IMR-90 (cell line): ENCODE measurements at places on chromosomes 3 and 15. TPM values are rescaled to one million over a fixed set of nuclear protein-coding genes. Genes with fewer than 3 reads are reported as not detected.
A peak's percentile ranks its signal among the peaks of the same experiment; 100 is the strongest.

DNA sequence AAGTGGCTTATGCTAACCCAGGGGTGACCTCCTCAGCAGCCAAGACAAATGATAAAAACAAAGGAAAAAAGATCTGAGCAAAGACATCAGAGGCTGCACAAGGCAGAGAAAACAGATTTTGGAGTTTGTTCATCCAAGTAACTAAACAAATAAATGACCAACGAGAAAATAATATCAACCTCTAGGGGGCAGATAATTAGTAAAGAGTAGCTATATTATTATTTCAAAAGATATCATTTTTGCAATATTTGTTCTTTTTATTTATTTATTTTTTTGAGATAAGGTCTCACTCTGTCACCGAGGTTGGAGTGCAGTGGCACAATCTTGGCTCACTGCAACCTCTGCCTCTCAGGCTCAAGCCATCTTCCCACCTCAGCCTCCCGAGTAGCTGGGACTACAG, 101.8 kb downstream of the PCCB start:
- no peak for DNase-seq

GRCh38 chr3:125055331-125055912, 375 bp downstream of the HEG1 start:
- peak; percentile 20 for DNase-seq

DNA sequence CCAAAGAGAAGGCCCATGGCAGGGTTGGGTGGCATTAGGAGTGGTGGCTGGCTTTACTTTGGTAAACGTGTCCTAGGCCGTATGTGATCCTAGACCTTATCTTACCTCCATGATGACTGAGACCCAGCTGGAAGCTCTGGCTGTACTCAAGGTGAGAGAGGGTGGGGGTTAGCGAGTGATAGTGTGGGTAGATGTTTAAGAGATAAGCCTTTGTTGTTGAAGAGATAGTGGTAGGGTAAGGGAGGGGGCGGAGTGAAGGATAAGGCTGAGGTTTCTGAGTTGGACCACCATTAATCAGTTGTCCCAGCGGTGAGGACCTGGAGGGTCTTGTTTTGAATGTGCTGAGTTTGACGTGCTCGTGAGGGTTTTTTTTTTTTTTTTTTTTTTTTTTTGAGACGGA, 61.5 kb upstream of the ULK4 start:
- no peak for DNase-seq

DNA sequence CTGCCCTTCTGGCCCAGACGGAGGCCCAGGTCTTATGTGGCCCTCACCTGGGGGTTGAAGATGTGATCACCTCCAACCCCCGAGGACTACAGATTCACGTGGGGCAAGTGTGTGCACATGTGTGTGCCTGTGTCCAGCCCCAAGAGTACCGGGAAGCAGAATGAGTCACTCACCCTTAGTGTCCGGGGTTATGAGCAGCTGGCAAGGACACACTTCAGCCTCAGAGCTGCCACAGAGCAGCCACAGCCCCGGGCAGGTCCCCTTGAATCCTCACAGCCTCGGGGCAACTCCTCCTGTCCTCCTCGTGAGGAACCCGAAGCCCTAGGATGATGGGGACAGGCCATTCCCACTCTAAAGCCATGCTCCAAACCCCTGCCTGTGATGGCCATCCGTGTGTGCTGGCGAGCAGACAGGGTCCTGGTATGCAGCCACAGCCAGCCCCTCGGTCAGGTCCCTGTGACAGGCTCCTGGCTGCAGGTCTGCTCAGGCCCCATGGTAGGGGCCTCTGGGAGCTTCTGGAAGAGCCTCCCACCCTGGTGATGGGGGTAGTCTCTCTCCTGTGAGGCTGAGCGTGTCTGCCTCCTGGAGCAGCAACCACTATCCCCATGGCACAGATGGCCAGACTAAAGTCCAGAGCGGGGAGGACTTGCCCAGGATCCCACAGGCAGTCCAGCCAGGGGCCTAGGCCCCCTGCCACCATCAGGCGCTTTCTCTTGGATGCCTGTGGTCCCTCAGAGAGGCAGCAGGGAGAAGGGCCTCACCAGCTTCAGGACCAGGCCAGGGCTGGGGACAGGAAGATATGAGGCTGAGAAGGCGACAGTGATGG, 852 bp downstream of the STAB1 start:
- DNase-seq = peak; percentile 43

- DNase-seq = no peak
These were observed 84.5 kb upstream of the HERC1 start for GRCh38 chr15:63918317-63918672.

GRCh38 chr15:98801234-98801561, 152.9 kb downstream of the IGF1R start:
- DNase-seq = no peak

The CCR3 gene
- not detected in 2 replicates for polyA plus RNA-seq

The CNTN3 gene
- polyA plus RNA-seq = 2.2 and 3.5 TPM in 2 replicates

DNA sequence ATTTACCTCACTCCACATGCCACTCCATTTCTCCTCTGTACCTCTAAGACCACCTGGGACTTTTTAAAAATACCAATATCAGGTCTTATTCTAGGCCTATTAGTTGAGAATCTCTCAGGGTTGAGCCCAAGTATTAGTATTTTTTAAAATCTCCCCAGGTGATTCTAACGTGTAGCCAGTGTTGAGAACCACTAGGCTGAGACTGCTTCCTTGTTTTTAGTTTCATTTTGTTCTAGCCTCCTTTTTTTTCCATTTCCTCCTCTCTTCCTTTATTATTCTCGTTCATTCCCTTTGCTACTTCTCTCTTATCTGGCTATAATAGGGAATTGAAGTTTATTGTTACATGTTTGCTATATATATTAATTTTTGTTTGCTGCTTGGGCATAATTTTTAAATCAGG, 217.8 kb upstream of the CD96 start:
- DNase-seq = no peak

DNA sequence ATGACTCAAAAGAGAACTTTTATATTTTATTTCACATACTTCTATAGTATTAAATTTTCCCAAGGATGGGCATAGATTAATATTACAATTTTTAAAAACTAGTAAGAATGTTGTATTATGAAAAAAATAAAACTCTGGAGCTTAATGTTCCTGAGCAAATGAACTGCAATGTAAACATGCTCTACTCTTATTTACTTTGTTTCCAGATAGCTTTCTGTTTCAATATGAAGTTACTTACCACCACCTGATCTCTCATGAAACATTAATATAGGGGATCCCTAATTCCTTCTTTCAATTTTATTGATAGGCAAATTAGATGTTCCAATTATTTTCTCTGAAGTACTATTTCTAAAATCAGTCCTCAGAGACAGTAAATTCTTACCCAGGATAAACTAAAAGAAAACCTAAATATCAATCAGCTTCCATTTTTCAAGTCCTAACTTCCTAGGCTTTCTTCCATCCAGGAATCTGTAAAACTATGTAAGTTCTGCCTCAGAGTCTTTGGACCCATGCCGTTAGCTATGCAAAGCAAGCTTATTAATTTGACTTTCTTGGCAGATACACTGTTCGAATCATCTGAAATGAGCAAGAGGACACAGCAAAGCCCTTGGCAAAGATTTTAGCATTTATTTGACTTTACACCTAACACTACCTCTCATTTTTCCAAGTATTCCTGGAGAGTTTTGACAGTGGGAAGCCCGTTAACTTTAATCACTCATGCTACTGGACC, 93.2 kb downstream of the PLCH1 start:
- no peak for DNase-seq
